ENCODE measurements at places on chromosomes 4 and X.

- no peaks in the 10 kb centered on the region for H3K36me3 ChIP-seq
- H3K27ac ChIP-seq = no peak overlapping the region
- DNase-seq = no peak
- H3K27me3 ChIP-seq = no peaks in the 10 kb centered on the region
- no peak overlapping the region for H3K4me3 ChIP-seq
Observed at GRCh38 chrX:82218361-82218760, 1016.5 kb downstream of the SH3BGRL start.

GRCh38 chrX:119706616-119707015 lies 13.6 kb upstream of the SEPTIN6 start:
- no peaks in the 10 kb centered on the region for H3K27me3 ChIP-seq
- no peaks in the 10 kb centered on the region for H3K4me1 ChIP-seq
- no peak overlapping the region for H3K4me3 ChIP-seq
- no peaks in the 10 kb centered on the region for H3K36me3 ChIP-seq

DNA sequence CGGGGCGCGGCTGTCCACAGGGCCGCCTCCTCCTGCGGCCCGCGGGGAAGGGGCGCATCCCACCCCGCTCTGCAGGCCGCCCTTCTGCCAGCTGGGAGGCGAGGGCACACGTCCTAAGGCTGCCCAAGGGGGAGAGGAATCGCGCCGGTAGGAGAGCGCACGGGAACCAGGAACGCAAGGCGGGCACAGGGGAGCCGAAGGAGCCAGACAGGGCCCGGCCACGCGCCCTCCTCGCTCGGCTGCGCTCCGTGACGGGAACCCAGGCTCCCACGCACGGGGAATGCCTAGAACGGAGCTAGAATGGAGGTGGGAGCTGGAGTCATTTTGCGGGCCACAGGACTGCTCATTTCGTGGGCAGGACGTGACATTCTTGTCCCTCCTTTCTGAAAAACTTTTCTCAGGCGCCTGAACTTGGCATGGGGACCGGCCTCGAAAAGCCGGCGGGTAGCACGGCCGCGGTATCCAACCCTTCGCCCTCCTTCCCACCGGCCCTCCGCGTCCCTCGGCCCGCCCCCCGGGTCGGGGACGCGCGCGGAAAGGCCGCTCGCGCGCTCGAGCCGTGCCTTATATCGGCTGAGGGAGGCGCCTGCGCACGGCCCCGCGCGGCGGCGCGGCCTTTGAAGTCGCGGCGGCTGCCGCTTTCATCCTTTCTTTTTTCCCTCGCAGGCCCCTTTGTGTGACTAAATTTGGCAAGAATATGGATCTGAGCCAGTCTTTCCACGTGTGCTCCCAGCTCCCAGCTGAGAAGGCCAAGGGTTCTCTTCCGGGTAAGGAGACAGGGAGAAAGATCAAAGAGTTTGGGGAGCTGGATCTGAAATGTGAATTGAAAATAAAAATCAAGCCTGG lies 4.2 kb upstream of the LEF1 start:
- DNase-seq = no peak
- peaks cover 73% of the 10 kb centered on the region for H3K27me3 ChIP-seq
- H3K4me1 ChIP-seq = peaks cover 37% of the 10 kb centered on the region
- H3K27ac ChIP-seq = no peak overlapping the region

DNA sequence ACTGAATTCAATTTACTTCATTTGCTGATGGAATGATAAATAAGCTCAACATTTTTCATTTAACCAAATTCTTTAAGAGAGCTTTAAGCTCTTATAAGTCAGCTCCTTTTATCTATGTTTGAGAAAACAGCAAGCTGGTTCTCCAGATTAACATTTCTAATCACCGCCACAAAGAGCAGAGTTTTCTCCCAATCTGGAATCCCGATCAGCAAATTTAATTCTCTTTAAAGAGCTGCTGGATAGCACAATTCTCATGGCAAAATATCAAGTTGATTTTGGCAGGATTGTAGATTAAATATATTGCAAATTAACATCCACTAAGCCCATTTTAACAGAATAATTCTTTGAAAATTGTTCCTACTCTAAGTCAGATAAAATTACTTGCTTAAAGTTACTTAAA lies 48.8 kb downstream of the RPS6KA3 start:
- H3K4me1 ChIP-seq = peaks cover 31% of the 10 kb centered on the region
- H3K36me3 ChIP-seq = peaks cover 5% of the 10 kb centered on the region
- H3K27ac ChIP-seq = no peak overlapping the region
- no peak for DNase-seq

GRCh38 chr4:84232309-84233095 lies 266.6 kb downstream of the NKX6-1 start:
- H3K27ac ChIP-seq = no peak overlapping the region
- no peak for DNase-seq
- no peaks in the 10 kb centered on the region for H3K4me1 ChIP-seq
- H3K4me3 ChIP-seq = no peak overlapping the region
